NCI-H1694 treated with DMSO at 0.1 percent for 48 hours (cell line): ENCODE measurements at places on chromosomes 6 and 20.

GRCh38 chr20:37841389-37841788 is 61.5 kb upstream of the VSTM2L start:
- DNase-seq, result no peak

- no peak for DNase-seq
These were observed 86.9 kb downstream of the SLC22A23 start for GRCh38 chr6:3369985-3370360.

DNA sequence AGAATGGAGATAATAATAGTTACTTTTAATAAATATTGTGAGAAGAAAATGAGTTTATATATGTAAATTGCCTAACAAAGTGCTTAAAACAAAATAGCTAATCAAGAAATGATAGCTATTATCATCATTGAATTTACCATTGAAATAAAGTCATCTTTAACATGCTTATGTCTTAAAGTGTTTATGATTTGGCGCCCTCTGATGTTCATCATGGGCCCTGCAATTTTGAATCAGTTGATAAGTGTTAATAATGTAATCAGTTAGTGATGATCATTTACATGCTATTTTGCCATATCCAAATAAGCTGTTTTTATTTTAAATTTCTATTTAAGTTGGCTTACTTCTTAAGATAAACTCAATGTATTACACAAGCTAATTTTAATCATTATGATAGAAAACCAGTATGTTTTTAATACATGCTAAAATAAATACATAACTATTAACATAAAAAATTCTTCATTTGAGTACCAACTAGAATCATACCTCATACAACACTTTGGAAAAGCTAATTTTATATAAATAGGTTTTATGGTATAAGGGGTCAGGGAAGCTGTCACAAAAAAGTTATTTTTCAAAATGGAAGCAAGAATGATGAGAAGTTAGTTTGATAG is 39.2 kb upstream of the TPD52L1 start:
- peak; percentile 31 for DNase-seq

GRCh38 chr6:28656715-28657114 is 131.0 kb downstream of the GPX5 start:
- no peak for DNase-seq

- no peak for DNase-seq
These were observed 336.0 kb downstream of the RFPL4B start for GRCh38 chr6:112683106-112683505.

GRCh38 chr20:64153410-64153809 is 10.8 kb upstream of the MYT1 start:
- DNase-seq, result no peak

DNA sequence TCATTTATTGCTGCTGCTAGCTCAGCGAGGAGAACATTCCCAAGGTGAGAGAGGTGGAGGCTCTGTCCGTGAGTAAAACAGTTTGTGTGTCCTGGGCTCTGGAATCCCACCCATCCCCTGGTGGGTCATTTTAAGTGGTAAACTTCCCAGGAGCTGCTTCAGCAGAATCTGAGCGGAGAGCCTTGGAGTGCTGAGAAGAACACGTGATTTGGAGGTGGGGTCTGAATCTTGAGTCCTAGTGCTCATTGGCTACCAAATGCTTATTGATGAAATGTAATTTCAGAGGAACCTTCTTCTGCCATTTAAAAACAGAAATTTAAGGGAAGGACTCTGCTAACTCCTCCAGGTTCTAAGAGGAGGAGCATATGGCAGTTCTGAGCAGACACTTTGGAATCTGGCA is 132.4 kb downstream of the CDH26 start:
- DNase-seq, result no peak

GRCh38 chr6:37667050-37667814 is 30.5 kb downstream of the MDGA1 start:
- no peak for DNase-seq

GRCh38 chr20:35598476-35598875 is 17.2 kb upstream of the SPAG4 start:
- no peak for DNase-seq

DNA sequence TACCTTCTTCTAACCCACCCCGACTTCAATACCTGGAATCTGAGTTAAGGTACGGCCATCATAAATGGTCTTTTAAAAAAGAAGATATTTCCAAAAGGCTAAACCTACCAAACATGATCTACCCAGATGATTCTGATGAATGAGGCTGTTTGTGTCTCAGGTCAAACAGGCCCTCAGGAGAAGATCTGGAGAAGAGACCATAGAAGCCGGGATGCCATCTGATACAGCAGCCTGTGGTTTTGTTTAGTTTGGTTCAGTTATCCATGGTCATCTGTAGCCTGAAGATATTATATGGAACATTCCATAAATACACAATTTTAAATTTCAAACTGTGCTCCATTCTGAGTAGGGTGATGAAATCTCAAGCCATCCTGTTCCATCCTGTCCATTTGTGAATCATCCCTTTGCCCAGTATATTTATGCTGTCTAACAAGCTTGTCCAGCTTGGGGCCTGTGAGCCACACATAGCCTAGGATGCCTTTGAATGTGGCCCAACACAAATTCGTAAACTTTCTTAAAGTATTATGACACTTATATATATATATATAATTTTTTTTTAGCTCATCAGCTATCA is 4.0 kb upstream of the CAP2 start:
- no peak for DNase-seq

- no peak for DNase-seq
These were observed 2.3 kb upstream of the TTBK1 start for GRCh38 chr6:43240950-43241349.

- DNase-seq, result no peak
These were observed 3.9 kb downstream of the HMGA1 start for GRCh38 chr6:34240329-34241248.

GRCh38 chr6:34595332-34596184 is 39.4 kb upstream of the SPDEF start:
- DNase-seq, result no peak

- DNase-seq, result peak; percentile 96
These were observed 36.8 kb downstream of the PREX1 start for GRCh38 chr20:48791014-48791413.

GRCh38 chr6:90537027-90537426 is 49.8 kb downstream of the MAP3K7 start:
- DNase-seq, result no peak

GRCh38 chr6:145015739-145016558 is 719.4 kb downstream of the EPM2A start:
- no peak for DNase-seq

DNA sequence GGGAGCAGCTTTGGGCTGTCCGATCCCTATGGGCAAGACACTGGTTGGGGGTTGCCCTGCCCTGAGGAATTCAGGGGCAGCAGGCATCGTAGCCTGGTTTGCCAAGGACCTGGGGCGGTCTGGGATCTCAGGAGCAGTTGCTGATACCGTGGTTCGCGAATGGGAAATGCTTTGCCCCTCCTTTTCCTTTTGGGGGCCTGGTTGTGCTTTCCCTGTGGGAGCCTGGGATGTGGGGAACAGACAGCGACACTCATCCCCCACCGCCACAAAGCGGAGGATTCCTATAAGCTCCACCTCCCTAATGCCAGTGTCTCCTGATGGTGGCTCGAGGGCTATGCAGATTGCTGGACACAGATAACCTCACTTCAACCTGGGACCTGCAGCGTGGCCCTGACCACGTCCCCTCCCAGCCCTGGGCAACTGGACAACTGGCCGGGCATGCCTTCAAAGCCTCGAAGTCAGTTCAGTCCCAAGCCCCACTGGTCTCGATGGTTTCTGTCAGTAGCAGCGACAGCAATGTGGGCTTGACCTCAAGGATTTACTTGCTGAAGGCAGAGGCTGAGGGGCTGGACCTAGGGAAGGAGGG is 3.3 kb downstream of the CEBPB start:
- no peak for DNase-seq

- no peak for DNase-seq
These were observed 1.5 kb downstream of the AGER start for GRCh38 chr6:32182555-32182981.

- no peak for DNase-seq
These were observed 76.9 kb downstream of the GMDS start for GRCh38 chr6:2168480-2168879.

DNA sequence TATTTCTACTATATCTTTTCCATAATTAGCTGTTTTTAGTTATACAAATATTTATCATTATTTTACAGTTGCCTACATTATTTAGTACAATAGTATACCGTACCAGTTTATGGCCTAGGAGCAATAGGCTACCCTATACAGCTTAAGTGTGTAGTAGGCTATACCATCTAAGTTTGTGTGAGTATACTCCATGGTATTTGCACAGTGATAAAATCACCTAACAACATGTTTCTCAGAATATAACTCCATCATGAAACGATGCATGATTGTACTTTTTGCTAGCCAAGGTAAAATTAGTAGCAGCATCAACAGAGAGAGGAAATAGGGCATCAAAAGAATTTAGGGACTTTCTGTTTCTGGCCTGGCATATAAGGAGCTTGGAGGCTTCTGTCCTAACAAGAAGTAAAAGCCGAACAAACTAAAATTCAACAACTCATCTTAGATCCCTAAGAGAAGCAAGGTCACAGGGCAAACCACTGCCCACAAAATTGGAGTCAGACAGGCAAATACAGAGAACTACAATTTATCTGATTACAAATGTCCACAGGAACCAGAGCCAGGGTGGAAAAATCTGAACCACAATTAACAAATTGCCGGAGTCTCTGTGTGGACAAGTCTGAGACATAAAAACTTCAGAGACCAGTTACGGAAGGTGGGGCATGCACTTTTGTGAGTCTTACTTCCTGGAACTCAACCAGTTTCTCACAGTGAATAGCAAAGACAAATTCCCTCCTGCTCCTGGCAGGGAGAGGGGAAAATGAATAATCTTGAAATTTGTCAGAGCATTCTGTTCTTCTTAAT is 671.4 kb downstream of the RFPL4B start:
- no peak for DNase-seq

DNA sequence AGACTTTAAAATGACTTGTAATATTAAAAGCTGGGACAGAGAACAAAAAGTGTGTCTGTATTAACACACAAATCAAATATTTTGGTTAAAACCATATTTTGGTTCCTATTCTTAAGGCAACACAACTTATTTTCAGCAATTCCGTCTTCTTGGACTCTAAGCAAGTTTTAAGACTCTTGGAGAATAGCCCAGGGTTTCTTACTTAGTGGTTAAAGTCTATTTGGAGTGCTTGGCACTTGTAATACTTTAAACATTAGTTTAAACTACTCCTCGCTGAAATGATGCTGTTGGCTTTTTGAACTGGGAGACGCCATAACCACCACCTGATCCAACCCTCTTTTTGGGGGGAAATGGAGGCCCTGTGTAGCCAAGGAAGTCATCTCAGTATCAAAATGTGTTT is 109.7 kb upstream of the GMDS start:
- DNase-seq, result no peak

- no peak for DNase-seq
These were observed 59.0 kb downstream of the RIN2 start for GRCh38 chr20:19817017-19817416.

DNA sequence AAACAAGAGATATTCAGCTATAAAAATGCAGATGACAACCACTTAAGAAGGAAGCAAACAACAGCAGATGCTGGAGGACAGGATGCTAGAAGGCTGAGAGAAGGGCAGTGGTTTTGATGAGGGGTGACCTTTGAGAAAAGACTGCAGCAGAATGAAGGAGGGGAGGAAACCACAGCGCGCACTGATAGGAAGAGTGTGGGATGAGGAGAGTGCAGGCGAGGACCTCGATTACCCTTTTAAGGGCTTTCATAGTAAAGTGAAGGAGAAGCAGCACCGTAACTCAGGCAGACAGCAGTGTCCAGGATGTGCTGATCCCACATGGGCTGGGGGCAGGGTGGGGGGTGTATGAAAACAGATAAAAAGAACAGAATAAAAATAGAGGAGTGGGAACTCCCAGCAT is 19.2 kb downstream of the ZBTB2 start:
- DNase-seq, result no peak

GRCh38 chr6:64224819-64225218 is 589.2 kb downstream of the PHF3 start:
- DNase-seq, result peak; percentile 62

DNA sequence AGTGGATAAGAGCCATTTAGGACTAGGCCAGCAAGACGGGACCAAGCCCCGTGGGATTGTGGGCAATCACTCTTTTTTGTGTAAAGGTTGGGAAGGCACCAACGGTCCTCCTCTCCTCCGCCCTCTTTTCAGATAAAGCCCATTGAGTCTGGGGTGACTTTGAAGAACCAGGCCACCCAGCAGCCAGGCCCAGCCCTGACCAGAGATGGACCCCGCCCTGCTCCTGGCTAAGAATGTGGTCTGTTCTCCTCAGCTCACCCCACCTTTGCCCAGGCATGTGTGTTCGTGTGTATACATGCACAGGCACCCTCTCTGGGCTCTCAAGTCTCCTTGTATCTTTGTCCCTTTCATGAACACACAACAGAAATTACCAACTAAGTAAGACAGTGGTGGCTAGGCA is 9.1 kb downstream of the SDC4 start:
- no peak for DNase-seq

- no peak for DNase-seq
These were observed 97.6 kb upstream of the AKIRIN2 start for GRCh38 chr6:87799651-87800050.

- DNase-seq, result no peak
These were observed 27.2 kb downstream of the SLC16A10 start for GRCh38 chr6:111114482-111114881.

- no peak for DNase-seq
These were observed 229.8 kb downstream of the SOD2 start for GRCh38 chr6:159463119-159463829.
